ENCODE measurements at places on chromosomes 2 and 18.

GRCh38 chr2:67322353-67323001 lies 74.7 kb upstream of the ETAA1 start:
- no peak for DNase-seq

GRCh38 chr2:64624108-64624610 lies 29.6 kb downstream of the SERTAD2 start:
- DNase-seq = no peak

GRCh38 chr18:23523429-23524212 lies 20.3 kb downstream of the RMC1 start:
- peak; percentile 73 for DNase-seq

GRCh38 chr2:42947809-42948600 lies 155.6 kb upstream of the HAAO start:
- DNase-seq = no peak
